Activated CD4-positive, alpha-beta T cell treated with anti-CD3 and anti-CD28 coated beads, Interleukin-2, amount 50 U/mL, for 4 hours (primary cell): ENCODE measurements at places on chromosomes 4 and X.

DNA sequence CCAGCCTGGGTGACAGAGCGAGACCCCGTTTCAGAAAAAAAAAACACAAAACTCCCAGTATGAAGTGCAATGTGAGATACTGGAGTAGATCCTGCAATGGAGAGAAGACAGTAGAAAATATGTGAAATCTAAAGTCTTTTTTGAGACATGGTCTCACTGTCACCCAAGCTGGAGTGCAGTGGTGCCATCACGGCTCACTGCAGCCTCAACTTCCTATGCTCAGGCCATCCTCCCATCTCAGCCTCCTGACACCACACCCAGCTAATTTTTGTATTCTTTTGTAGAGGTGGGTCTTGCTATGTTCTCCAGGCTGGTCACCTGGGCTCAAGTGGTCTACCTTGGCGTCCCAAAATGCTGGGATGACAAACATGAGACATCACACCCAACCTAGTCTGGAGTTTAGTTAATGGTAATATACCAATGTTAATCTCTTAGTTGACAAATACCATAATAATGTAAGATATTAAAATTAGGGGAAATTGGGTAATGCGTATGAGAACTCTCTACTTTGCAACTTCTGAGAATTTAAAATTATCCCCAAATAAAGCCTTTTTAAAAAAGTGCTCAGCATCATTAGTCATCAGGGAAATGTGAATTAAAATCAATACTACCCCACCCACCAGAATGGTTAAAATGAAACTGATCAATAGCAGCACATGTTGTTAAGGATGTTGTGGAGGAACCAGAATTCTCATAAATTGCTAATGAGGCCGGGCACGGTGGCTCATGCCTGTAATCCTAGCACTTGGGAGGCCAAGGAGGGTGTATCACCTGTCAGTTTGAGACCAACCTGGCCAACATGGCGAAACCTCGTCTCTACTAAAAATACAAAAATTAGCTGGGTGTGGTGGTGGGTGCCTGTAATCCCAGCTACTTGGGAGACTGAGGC is 15.0 kb downstream of the RBMX start:
- no peak for DNase-seq

DNA sequence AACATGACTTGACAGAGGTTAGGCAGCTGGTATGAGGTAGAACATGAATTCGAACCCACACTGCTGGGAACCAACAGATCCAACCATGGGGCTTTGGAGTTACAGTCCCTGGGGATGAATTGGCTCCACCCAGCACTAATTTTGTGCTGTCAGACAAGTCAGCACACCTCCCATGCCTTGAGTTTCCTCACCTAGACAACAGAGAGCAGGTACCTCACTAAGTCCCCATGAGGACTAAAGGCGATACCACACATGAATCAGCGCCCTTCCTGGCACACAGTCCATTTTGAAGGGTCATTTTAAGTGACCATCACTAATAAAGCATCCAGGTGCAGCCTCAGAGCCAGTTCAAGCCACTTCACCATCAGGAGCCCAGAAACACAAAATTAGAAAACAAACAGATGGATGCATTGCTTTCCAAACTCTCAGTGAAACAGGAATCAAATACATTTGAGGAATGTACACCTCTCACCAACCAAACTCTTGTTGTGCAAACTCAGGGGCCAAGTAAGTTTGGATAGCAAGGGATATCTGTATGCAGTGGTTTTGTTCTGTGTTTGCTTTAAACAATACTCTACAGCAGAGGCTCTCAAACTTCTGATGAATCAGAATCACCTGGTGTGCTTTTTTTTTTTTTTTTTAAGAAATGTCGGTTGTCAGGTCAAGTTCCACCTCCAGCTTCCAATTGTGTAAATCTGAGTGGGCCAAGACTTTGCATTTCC is 10.1 kb downstream of the IDS start:
- DNase-seq, result no peak

GRCh38 chr4:25128671-25129070 is 31.6 kb downstream of the SEPSECS start:
- DNase-seq, result no peak

- DNase-seq, result no peak
Measured at GRCh38 chr4:36337665-36338185, 56.3 kb downstream of the DTHD1 start.

GRCh38 chr4:56757821-56758411 is 63.6 kb downstream of the SPINK2 start:
- peak; percentile 72 for DNase-seq

DNA sequence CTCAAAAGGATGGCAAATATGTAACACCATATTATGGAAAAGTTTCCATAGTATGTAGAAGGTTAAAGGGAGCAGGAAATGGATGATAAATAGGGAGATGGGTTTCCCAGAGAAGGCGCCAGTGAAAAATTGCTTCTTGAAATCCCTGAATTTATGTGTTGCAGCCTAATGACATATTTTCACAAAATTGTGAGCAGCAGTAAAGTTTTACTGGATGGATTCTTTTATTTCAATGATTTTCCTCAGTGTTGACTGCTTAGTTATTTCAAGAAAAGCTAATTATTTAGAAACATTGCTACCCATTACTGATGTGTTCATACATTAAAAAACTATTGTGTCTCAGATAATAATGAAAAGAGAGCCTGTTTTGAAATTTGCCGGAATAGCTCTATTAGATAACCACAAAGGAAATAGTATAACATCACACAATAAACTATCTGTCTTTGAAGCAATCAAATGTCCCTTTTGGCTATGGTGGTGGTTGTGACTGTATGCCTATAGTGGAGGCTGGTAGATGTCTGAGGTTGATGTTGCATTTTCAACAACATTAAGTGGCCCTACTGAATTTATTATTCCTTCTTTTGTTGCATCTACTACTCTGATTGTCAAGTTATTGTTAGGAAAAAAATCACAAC is 169.9 kb upstream of the HAND2 start:
- no peak for DNase-seq

GRCh38 chr4:154406018-154406795 is 85.4 kb downstream of the DCHS2 start:
- no peak for DNase-seq

DNA sequence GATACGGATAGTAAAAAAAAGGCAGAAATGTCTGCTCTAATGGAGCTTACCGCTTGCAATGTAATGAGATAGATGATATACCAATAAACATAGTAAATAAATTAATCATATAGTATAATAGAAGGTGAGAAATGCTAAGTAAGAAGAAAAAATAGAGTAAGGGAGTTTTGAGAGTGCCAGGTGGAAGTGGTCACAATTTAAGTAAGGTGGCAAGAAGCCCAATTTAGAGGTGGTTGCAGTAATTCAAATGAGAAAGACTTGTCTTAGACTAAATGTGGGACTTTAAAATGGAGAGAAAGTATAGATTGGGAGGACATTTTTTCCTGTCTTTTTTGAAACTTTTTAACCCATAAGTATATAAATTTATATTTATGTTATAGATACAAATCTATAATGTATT is 26.0 kb downstream of the TBC1D19 start:
- no peak for DNase-seq

DNA sequence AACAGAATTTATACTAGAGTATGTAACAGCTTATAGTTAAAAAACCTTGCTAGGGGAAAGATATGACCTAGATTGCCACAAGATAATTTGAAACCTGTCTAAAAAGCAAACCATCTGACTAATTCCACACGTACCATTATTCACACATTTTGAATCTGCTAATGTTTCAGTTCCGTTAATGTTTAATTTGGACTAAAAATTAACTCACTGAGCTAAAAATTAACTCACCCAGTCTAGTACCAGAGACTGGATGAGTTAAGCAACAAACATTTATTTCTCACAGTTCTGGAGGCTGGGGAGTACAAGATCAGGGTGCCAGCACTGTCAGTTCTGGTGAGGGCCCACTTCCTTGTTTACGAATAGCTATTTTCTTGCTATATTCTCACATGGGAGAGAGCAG is 231.5 kb upstream of the DIAPH2 start:
- DNase-seq, result no peak

DNA sequence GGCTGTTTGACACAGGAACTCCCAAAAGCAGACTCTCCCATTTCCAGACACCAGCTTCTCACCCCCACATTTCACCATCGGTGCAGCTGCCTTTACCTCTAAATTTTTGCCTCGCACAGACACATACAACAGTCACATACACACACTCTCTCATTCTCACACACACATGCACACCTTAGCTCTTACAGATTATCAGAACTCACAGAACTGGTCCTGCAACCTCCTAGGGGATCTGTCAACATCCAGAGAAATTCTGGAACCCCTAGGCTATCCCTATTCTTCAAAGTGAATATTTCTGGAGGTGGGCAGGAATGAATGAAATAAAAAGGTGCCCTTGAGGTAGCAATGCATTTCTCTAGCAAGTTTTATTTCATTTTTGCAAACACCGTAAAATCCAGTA is 4.1 kb downstream of the HS6ST2 start:
- no peak for DNase-seq

GRCh38 chr4:11626066-11626465 is 197.4 kb upstream of the HS3ST1 start:
- DNase-seq, result no peak

DNA sequence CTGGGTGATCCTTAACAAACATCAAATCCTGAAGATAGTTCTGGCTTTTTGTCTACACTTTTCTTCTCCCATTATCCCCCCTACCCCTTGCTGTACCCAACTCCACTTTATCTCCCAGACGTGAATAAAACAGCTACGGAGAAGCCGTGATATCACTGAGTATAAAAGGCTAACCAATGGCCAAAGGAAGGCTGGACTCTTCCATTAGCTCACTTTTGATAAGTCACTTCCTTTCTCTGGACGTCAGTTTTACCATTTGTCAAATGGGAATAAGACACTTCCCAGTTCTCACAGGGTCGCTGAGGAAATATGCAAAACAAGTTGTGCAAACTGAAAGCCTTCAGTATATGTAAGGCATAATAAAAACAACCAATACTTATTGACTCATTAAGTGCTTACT is 38.6 kb upstream of the EDA2R start:
- no peak for DNase-seq

DNA sequence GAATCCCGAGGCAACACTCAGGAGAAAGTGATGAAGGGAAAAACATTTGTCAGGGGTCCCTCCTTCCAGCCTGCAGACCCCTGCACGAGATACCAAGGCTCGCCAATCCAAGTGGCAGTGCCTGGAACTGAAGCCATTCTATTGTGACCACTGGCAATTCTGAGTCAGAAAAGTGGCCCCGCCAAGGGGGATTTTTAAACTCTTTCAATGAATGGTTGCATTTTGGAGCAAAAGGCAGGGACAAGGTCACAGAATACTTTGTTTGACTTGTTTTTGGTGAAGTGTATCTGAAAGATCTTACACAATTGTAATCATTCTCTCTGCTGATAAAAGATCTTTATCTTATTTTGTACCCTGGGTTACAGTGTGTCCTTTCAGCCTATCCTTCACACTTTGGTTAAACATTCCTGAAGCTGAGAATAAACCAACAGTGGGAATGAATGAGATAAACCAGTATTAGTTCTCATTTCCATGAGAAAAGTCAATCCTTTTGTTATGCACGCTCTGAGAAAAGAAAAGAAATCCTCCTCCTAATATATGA is 115.9 kb upstream of the PDLIM3 start:
- DNase-seq, result no peak

DNA sequence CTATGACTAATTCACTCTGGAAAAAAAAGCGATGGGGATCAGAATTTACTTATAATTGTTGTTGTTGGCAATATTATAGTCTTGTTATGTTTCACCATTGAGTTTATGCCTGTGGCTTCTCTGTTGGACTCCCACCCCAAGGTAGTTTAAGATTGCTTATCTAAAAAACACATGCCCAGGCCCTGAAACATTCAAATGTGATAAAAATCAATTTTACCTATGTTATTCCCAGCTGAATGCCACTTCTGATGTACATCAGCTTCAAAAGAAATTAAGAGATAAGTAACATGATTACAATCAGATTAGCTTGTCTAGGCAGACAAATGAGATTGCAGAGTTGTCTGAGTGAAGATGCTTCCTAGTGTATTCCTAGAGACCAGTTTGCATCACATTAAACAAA is 484.7 kb downstream of the PCDH7 start:
- DNase-seq, result no peak

DNA sequence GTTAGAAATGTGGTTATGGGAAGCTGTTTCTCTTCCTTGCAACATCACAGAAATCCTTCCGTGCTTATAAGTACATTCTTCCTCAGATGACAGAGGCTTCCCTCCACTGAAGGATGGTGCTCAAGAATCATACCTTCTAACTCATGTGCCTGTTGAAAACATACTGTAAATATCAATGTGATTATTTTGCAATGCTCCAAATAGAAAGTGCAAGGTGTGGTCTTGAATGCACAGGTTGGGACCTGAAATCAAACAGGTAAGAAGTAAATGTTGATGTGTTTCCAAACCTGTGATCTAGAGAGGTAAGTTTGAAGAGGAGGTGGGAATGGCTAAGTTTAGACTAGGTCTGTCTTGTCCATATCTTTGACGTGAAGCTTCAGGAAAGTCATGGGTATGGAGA is 87.7 kb downstream of the ZNF518B start:
- no peak for DNase-seq

DNA sequence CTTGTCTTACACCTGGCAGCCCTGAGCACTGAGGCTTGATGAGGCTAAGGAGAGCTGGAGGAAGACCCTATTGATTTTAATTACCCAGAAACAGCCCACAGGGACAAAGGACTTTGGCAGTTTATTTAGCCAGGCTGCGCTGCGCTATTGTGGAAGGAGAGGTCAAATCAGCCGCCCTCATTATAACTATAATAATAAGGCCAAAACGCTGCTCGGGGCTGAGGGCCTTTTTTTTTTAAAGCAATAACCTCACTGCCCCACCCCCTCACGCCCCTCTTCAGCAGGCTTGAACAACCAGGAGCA is 60.6 kb upstream of the NKX1-1 start:
- DNase-seq, result no peak

DNA sequence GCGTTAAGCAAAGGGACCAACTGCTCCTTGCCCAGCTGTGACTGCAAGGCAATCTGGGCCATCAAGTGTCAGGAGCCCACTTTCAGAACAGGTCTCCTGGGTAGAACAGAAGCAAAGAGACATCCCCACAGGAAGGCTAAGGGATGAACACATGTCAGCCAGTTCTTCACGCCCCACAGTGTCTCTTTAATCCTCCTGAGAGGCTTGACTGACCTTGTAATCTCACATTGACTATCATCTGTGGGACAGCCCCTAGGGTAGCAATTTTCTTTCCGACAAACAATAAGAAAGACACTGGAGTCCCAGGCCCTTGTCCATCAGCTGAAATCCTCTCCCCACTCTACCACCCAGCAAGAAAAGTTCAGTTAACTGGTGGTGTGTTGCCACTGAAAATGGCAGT is 1.0 kb downstream of the CHRDL1 start:
- no peak for DNase-seq

GRCh38 chrX:17497193-17497592 is 122.2 kb downstream of the NHS start:
- no peak for DNase-seq

DNA sequence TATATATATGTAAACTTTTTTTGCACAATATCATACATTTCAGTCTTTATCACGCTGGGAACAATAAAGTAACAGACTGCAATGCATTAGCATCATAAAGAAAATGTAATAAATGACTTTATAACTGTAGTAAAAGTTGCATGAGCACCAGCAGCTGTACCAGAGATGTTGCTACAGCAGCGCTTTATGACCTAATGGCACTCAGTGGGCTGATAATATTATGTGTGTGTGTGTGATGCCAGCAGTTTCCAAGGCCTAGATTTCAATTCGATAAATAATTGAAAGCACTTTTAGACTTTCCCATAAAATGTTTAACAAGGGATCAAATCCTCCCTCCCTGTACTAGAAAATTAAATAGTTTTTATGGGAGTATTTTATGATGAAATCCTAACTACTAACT is 367.6 kb upstream of the AGA start:
- no peak for DNase-seq
